Caki2 (cell line): ENCODE measurements at places on chromosomes 16 and 17.

DNA sequence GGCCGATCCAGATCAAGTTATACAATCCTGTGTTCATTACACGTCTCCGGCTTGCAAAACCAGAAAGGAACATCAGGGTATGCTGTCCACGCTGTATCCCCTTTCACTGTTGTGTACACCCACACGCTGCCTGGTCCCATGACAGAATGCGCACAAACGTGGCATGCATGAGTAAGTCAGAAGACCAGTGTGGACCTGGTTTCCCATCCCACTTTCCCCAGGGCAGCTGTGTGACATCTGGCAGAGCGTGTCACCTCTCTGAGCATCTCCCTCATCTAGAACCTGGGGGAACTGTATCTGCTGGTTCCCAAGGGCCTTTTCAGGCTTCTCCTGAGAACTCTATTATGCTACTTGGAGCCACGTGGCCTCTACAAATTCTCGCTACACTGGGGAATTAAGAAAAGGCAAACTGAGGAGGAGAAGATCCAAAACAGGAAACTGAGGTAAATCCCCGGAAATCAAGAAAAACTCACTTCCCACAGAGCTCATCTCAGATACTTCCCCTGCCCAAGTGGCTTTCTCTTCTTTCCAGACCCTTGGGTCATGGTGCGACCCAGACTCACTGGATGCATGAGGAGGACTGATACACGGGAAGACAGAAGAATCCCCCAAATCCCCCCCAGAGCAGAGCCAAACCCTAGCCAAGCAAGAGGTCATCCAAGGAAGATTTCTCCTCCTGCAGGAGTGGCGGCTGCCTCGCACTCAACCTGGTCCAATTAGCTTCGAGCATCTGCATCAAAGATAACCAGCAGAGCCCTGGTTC is 139.3 kb downstream of the GAS7 start:
- DNase-seq = no peak

- peak; percentile 84 for DNase-seq
Measured at GRCh38 chr17:57834146-57834741, 15.6 kb downstream of the MRPS23 start.

DNA sequence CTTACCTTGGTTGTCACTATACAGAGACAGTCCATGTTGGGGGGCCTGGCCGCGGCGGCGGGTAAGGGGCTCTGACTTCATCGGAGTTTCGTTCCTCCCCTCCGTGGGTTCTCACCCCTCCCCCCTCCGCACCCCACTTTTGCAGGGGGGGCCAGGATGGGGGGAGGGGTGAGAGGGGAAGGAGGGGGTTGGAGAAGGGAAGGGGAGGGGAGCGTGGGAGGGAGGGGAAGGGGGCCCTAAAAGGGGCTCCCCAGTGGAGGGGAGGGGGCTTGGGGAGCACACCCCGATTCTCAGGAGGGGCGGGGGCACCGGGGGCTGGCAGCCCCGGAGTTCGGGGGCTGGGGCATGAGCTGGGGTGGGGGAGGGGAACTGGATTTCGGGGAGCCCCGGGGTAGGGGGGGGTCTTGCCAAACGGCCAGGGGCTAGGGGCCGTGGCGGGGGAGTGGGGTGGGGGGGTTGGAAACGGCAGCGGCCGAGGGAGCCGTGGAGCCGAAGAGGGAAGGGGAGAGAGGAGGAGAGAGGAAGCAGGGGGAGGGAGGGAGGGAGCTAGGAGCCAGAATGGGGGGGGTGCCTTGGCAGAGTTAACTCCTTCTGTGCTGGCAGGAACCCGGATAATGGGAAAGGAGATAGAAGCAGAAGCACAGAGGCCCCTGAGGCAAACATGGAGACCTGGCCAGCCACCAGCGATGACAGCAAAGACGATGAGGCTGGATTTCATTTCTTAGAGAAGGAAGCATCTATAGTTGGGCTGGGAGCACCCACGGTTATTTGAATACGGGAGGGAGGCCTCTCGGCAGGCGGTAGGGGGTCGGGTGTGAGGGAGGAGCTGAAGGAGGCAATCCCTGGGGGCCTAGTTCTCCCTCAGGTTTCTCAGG is 2.3 kb downstream of the DLG4 start:
- DNase-seq = no peak

- DNase-seq = no peak
Measured at GRCh38 chr16:79764415-79765110, 164.0 kb upstream of the MAF start.

- no peak for DNase-seq
Measured at GRCh38 chr16:13727943-13728342, 192.0 kb upstream of the ERCC4 start.

- DNase-seq = no peak
Measured at GRCh38 chr16:26442321-26442720, 624.4 kb upstream of the C16orf82 start.

DNA sequence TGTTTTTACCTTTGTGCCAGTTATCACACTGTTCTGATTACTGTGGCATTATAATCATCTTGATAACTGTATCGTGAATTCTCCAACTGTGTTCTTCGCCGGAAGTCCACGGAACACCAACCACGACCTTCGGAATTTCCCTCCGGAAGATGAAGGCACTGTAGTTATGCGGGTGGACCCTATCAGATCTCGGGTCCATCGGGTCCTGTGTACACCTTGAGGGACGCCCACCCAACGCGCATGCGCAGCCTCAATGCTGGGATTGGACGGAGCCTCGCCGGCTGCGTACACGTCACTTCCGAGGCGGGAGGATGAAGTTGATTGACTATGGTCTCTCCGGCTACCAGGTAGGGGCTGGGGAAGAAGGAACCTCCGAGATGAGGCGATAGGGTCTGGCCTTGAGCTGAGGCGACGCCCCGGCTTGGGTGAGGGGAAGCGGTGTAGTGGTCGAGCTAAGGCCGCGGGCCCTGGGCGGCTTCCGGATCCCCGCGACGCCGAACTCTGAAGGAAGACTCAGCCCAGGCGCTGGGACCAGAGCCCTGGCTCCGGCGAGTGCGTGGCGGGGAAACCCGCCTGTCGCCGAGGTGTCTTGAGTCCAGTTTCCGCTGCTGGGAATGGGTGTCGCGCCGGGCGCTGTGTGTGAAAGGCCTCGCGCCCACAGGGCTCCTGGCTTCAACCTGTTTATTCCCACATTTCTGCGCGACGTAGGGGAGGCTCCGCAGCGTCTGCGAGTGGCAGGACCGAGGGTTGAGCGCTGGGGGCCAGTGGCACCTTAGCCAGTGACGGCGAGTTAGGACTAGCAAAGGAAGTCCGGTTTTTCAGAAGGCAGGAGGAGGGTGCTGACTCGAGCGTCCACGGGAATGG is at the start of gene DHRS7B:
DHRS7B (plus strand) TSS at position 320 of the 864 bp plus-strand sequence; CDS start at position 328, 8 bp downstream.
- DNase-seq = peak; percentile 83

DNA sequence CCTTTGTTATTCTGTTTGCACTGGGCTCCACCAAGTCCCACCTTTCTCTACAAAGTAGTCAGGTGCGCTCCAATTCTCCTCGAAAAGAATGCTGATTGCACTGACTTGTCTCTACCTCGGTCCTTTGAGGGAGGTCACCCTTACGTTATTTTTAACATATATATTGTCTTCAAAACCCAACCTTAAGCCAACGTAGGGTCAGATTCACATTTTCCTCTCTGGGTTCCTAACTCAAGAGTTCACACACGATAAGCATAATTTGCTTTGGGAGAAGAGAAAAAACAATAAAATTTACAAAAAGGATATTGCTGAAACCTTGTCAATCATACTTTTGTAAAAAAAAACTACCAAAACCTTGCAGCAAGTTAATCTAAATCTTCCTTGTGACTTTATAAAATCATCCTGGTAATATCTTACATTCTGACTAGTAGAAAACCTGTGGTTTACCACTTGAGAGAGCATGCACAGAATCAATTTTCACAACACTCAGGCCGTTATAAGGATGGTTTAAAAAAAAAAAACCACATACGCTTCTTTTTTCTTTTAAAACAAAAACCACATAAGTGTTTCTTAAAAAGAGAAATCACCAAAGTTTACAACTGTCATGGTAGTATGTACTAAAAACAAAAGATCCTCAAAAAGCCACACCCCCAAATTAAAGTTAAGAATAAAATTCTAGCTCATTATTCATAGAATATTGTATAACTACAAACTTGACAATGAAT is 72.2 kb upstream of the TRAP1 start:
- no peak for DNase-seq

DNA sequence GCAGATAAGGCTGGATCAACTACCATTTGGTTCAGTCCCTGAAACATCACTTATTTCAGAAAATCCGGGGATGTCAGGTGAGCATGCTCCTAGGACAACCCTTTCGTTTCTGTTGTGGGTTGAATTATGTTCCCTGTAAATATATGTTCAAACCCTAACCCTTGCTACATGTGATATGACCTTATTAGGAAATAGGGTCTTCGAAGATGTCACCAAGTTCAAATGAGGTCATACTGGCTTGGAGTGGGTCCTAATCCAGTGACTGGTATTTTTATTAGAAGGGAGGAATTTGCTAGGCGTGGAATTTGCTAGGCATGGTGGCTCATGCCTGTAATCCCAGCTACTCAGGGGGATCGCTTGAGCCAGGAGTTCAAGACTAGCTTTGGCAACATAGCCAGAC is 21.3 kb downstream of the SNX20 start:
- no peak for DNase-seq

DNA sequence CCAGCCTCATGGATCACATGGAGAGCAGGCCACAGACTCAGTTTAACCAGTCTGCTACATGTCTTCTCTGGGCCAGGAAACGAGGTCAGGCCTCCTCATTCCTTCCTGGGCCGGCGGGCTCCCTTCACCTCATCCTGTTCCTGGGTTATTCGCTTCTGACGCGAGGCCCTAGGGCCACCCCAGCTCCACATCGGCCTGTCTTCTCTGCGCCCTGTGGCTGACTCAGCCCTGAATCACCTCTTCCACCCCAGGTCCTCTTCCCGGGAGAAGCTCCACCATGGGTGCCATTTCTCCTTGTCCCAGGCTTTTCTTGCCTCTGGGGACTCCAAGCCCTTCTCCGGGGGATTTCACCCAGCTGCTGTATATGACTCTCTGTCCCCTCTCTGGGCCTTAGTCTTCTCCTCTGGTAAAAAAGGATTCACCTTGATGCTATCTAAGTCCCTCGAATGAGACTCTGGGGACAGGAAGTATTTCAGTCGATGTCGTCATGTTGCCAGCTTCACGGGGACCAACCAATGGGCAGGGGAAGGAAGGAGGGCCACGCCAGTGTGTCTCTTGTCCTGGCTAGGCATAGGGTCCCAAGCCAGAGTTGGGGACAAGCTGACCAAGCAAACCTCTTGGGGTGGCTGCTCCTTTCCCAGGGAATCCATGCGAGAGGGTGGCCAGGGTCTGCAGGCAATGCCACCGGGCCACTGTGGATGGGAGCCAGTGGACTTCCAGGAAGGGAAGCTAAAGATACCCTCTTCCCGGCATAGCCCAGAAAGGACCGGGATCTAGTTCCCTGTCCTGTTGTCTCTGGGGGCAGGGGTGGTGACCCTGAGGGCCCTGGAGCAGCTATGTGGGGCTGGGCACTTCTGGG is 58.7 kb downstream of the SOCS3 start:
- no peak for DNase-seq
